ENCODE measurements at places on chromosomes 3 and 15.

GRCh38 chr3:22594990-22595389 lies 608.1 kb upstream of the UBE2E2 start:
- no peak for DNase-seq

- no peak for DNase-seq
Measured at GRCh38 chr3:43285644-43286043, 696 bp upstream of the SNRK start.

GRCh38 chr3:194691481-194692283 lies 6.0 kb downstream of the FAM43A start:
- no peak for DNase-seq

DNA sequence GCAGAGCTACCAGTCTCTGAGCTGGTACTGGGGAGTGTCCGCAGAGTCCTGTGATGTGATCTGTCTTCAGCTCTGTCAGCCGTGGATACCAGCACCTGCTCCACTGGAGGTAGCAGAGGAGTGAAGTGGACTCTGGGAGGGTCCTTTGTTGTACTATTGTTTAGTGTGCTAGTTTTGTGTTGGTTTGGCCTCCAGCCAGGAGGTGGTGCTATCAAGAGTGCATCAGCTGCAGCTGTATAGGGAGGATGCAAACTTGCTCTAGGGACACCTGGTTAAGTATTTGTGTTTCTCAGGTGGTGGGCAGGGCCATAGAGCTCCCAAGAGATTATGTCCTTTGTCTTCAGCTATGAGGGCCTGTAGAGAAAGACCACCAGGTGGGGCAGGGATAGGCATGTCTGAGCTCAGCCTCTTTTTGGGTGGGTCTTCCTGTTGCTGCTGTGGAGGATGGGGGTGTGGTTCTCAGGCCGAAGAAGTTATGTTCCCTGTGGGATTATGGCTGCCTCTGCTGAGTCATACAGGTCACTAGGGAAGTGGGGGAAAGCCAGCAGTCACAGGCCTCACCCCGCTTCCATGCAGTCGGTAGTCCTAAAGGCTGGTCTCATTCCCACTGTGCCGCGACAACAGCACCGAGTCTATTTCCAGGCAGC lies 443.2 kb upstream of the TBL1XR1 start:
- no peak for DNase-seq

DNA sequence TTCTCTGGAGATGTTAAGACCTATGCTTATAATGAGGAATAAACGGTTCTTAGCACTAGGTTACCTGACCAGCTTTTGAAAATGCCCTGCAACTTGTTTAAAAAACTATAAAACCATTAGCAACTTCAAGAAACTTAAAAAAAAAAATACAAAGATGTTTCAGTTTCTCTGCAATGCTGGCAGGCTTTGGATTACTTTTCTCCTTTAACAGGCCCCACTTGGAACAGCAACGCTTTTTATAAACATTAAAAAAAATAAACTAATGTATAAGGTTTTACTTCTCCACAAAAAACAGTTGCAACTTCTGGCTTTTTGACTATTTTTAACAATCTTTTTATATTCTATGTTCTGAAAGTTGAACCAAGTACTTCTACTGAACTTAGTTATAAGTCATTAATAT lies 1006.7 kb downstream of the ROBO1 start:
- no peak for DNase-seq

DNA sequence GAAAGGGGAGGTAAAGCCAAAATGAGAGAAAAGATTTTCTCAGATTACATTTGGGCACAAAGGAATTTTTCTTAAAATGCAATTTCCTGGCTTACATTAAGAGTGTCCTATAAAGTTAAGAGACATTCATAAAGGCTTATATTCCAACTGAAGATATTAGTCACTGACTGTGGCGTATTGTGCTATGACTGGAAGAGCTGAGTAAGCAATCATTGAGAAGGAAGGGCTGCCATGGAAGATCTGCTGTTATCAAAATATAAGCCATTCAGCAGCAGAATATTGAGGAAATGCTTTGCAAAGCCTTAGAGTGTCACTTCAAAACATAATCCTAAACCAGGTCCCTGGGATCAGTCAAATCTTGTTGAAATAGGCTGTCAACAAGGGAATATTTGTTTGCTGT lies 593.9 kb downstream of the TUSC7 start:
- DNase-seq: no peak

DNA sequence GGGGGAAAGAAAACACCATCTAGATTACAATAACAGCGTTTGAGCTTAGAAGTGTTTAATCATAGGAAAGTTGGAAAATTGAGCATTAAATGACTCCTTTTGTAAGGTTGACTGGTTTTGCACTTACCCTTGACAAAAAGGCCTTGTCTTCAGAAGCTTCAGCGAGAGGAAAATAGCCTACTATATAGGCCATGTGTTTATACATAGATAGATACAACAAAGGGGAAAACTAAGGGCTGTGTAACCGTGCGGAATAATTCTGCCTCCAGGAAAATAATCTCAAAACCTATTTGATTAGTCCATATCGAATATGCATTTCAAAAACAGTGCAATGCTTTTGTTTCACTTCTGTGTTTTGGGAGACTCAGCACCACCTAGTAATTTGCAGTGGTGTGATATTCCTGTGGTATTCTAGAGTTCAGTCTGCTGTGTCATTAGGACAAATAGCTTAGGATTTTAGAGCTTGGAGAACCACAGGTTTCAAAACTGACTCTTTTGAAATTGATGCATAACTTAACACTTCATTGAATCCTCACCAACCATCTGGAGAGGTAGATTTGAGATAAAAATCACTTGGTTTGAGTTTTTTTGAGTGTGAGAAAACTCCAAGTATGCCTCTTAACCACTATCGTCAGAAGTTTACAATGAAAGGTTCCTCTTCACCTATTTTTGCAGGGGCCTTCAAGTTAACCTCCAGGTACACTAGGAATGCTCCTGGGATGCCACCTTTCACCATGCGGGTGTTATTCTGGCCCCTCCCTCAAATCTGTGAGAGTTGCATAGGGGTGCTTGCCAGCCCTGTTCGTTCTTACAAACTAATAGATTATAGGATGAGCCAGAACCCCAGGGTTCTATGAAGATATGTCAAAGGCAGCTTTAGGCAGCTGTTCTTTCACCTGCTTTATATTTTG lies 1.9 kb downstream of the ARHGAP31 start:
- DNase-seq: no peak

DNA sequence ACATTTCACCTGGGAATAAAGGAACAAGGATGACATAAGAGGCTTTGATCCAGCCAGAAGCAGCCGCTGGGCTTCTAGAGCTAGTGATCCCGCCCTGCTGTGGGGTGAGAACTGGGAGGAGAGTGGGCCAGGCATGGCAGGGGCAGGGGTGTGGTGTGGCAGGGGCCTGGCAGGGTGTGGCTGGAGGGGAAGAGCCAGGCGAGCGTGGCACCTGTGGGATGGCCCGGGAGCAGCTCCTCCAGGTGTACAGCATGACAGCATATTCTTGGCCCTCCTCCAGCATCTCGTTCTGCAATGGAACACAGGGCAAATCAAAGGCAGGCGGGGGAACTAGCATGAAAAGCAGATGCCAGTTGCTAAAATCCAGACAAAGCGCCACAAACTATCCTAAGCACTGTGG lies 35.5 kb downstream of the CYFIP1 start:
- DNase-seq: no peak

- DNase-seq: no peak
Measured at GRCh38 chr3:13600950-13601691, 52.2 kb downstream of the FBLN2 start.

GRCh38 chr15:95459273-95459672 lies 871.2 kb upstream of the NR2F2 start:
- no peak for DNase-seq

DNA sequence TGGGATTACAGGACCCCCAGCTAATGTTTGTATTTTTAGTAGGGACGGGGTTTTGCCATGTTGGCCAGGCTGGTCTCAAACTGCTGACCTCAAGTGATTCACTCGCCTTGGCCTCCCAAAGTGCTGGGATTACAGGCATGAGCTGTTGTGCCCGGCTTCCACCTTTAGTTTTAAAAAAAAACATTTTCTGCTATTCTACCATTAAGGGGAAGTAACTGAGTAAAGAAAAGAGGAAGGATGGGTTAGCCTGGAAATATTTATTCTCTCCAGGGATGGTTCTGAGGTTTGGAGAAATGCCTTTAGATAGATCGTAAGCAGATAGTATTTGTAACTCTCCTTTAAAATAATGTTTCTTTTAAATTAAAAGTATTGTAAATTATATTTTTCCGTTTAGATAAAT lies 3.1 kb downstream of the AP4E1 start:
- no peak for DNase-seq

All from central memory CD8-positive, alpha-beta T cell (primary cell).